NCI-H2171 (cell line): ENCODE measurements at places on chromosomes 2 and 18.

DNA sequence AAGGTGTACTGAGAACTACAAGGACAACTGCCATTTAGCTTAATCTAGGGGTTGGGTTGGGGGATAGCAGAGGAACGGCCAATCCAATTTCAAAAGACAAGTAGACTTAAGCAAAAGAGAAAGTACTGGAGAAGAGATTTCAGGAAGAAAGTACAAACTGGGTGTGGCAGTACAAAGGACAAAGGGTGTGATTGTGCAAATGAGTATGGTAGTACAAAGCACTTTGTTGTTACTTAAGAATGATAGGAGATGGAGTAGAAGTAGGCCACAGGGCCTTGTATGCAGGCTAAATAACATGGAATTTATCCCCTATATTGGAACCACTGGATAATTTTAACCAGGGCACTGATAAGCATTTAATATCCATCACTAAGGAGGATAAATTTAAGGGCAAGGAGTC is 4.7 kb upstream of the ORC2 start:
- DNase-seq: no peak

- no peak for DNase-seq
Measured at GRCh38 chr18:45155526-45155925, 459.8 kb upstream of the SLC14A2 start.

GRCh38 chr18:36745219-36745975 is 83.4 kb downstream of the TPGS2 start:
- no peak for DNase-seq

DNA sequence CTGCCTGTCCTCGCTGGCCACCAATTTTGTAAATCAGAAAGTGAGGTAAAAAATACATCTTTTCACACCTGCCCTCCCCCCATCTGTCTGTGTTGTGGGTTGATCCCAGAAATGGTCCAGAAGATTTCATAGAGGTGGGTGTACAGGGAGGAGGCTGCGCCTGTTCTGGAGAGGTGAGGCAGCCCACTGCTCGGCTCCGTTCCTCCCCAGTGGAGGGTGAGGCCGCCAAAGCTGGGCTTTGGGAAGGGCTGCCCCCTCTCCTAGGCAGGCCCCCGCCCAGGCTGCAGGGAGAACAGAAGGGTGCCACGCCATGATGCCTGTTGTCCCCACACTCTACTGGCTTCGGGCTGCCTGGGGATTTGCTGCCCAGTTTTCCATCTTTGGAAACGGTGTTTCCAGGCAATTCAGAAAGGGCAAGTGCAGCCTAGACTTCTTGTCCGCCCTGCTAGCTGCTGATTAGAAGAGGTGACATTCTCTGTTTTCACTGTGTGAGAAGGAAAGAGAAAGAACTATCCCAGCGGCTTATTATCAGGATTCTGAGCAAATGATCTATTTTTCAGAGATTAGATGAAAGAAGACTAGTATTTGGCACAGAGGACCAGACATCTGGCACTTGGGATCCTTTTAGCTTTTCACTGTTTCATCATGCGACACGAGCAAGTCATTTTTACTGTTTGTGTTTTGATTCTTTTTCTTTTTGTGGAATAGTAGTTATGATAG is 18.7 kb downstream of the SMARCAL1 start:
- DNase-seq: no peak

GRCh38 chr18:3448838-3449511 is 997 bp upstream of the TGIF1 start:
- DNase-seq: no peak

DNA sequence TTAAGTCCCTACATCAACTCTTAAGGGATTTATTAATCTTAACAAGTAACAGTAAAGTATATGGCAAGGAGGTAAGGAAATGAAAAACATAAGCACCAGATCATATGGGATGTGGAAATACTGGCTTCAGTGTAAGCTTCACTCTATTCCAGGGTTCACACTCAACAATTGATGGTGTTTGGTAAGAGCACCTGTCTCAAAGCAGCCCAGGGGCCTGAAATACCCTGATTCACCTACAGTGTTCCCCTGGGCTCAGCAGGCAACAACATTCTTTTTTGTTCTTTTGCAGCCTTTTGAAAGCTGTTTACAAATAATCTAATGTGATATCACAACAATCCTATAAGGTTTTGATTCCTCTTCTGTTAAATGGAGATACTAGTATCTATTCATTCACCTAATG is 1.2 kb upstream of the MLPH start:
- no peak for DNase-seq

DNA sequence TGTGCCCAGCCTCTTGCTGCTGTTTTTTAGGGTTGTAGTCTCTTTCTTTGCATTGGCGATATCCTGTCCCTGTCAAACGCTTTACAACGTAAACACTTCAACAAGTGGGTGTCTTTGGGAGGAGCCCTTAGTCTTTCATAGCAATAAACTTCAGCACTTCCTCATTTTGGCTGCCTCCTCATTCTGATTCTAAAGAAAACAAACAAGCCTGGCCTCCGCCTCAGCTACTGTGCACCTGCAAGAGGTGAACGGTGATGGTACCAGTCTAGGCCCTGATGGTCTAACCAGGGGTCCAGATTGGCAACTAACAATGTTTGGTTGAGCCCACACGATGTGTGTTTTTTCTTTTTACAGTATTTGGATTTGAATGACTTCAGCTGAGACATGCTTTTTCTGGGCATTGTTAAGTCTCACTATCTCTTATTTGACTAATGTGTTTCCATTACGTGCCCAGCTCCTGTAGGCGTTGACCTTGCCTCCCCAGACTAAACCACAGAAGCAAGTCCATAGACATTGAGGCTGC is 53.2 kb upstream of the CUL3 start:
- no peak for DNase-seq
